ENCODE measurements at places on chromosomes 7 and 10.

- no peak for DNase-seq
These were observed 27.7 kb upstream of the VAX1 start for GRCh38 chr10:117165538-117166417.

- no peak for DNase-seq
These were observed 15.1 kb downstream of the STEAP4 start for GRCh38 chr7:88291398-88292173.

GRCh38 chr10:20677340-20677739 is 219.8 kb downstream of the NEBL start:
- no peak for DNase-seq

DNA sequence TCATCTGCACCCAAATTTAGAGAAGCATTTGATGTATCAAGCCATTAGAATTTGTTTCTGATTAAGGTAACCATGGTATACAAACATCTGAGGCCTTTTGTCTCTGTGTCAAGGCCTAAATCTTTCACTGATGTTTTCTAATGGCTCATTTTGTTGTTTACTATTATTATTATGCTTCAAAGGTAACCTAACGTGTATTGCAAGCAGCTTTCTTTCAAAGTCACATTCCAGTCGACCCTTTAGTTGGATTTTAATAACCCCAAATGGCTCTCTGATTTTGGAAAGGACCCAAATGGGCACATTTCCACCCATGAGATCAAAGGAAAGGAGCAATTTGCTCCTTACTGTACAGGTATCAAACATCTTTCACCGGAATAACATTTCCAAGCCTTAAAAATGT is 46.7 kb upstream of the WNT16 start:
- DNase-seq: no peak

DNA sequence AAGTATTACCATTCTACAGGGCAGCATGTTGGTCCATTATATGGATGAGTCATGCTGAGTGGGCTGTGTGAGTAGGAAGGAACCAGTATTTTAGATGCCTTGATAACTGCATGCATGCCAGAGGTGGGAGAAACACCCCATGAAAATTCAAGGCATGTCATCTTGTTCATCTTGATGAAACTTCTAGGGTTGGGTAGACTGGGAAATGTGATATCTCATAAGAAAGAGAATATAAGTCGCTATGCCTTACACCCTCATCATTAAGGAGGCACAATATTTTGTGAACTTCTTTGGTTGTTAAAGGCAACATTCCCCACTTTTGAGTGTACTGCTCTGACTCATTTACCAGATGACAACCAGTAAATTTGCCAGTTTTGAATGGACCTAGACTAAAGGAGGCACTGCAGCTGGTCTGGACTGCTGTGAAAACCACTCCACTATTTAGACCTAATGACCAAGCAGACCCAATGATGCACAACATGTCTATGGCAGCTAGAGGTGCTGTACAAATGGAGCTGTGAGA is 48.0 kb downstream of the ZNF365 start:
- DNase-seq: no peak
